ENCODE measurements at places on chromosomes 6 and 20.

- no peak for DNase-seq
These were observed 21.8 kb downstream of the HLA-E start for GRCh38 chr6:30511169-30511546.

DNA sequence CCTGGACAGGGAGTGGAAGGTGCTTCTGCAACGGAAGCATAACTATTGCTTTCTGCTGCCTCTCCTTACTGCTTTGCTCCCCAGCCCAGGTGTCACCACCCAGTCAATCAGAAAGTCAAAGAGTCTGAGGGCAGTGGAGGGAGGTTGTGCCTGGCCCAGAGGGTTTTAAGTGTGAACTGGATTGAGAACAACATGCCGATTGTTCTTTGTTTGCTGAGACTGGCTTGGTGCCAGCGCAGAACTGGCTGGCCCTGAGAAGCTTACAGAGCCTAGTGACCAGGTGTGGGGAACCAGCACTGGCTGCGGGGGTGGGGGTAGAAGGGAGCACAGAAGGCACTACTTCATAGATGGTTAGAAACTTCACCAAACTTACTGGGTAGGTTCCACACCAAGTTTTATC is 31.1 kb upstream of the ENPP4 start:
- DNase-seq, result no peak

DNA sequence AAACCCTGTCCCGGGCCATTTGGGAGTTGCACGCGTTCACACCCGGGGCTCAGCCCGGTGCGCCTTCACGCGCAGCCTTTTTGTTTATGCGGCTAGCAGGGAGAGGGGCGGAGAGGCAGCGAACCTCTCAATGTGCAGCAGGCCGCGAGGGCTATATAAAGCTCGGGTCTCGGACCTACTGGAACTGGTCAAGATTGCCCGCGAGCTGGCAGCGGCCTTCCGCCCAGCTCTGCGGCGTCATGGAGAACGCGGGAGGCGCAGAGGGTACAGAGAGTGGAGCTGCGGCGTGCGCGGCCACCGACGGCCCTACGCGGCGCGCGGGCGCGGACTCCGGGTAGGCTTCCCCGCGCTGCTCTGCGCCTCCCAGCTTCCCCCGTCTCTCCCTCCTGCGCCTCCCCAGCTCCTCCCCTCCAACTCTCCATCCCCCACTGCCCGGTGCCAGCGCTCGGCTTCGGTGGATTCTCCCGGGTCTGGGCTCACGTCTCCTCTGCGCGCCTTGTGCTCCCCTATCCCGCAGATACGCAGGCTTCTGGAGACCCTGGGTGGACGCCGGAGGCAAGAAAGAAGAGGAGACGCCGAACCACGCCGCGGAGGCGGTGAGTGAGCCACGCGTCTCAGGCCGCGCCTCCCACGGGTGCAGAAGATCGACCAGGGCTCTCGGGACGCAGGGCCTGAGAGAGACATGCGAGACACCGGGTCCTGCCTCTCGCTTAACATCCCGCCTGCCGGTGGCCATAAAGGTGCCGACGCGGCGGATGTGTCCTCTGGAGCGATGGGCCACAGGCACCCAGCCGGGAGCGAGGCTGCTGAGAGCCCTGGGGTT is at the start of gene RIPPLY2:
Gene RIPPLY2 (plus strand): TSS at position 183 of the 823 bp plus-strand sequence. CDS start 57 bp downstream, at position 240.
- peak; percentile 92 for DNase-seq

GRCh38 chr6:132683543-132683942 is 24.6 kb upstream of the TAAR1 start:
- DNase-seq, result no peak

DNA sequence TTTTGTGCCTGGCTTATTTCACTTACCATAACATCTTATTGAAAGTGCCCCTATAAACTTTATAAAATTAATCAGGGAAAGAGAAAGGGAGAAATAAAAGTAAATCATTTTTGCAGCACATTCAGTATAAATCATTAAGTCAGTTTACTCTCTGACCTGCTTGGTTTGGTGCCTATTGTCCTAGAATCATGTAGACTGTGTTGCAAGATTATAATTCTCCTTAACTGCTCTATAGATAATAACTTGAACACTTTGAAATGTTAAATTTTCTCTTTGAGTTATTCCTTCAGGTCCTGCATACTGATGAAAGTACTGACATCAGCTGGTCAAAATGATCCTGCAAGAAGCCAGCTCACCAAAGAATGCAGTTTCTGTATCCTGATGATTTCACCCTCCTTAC is 969.6 kb upstream of the GJE1 start:
- DNase-seq, result no peak

GRCh38 chr6:150638765-150639164 is 39.1 kb downstream of the PLEKHG1 start:
- DNase-seq, result no peak

DNA sequence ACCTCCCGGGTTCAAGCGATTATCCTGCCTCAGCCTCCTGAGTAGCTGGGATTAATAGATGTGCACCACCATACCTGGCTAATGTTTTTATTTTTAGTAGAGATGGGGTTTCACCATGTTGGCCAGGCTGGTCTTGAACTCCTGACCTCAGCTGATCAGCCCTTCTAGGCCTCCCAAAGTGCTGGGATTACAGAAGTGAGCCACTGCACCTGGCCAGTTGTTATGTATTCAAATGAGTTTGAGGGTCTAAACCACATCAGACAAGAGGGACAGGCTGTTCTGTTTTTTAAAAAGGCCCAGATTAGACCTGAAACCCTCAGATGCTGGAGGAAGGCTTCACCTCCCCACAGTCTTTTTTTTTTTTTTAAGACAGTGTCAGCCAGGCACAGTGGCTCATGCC is 4.1 kb upstream of the SPAG4 start:
- no peak for DNase-seq

DNA sequence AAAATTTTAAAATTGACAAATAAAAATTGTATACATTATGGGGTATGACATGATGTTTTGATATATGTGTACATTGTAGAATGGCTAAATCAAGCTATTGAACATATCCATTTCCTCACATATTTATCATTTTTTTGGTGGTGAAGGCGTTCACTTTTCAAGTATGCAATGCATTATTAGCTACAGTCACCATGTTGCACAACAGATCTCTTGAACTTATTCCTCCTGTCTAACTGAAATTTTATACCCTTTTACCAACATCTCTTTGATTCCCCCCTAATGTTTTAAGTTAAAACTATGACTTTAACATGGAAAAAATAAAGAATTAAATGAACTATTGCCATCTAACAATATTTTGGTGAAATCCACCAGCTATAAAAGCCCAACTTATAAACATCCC is 65.2 kb upstream of the UST start:
- no peak for DNase-seq

DNA sequence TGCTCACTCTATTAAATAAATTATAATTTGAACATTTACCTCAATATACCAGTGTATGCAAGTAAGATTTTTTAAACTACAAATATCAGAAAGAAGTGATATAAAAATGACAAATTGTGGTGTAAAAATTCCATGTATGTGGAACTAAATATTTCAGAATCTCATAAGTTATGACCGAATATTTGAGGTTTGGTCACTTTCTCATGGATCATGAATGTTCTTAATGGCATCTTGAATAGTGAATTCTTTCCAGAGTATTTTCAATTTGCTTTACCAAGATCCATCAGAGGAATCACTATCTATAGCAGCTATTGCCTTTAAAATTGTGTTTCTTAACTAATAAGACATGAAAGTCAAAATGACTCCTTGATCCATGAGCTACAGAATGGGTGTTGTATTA is 950.6 kb downstream of the TBC1D32 start:
- DNase-seq, result no peak

DNA sequence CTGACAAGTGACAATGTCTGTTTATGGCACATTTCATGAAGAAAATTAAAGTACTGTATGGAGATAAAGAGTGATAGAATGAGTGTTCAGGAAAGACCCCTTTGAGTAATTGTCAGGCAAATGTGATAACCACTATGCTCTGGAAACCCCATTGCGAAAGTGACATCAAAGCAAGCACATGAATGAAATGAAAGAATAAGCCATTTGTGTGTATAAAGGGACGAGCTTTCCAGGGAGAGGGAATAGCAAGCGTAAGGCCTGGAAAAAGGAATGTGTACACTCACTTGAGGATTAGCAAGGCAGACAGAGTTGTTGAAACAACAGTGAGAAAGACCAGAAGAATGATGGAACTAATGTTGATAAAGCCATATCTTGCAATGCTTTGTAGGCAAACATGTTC is 490.0 kb downstream of the GRIK2 start:
- no peak for DNase-seq

DNA sequence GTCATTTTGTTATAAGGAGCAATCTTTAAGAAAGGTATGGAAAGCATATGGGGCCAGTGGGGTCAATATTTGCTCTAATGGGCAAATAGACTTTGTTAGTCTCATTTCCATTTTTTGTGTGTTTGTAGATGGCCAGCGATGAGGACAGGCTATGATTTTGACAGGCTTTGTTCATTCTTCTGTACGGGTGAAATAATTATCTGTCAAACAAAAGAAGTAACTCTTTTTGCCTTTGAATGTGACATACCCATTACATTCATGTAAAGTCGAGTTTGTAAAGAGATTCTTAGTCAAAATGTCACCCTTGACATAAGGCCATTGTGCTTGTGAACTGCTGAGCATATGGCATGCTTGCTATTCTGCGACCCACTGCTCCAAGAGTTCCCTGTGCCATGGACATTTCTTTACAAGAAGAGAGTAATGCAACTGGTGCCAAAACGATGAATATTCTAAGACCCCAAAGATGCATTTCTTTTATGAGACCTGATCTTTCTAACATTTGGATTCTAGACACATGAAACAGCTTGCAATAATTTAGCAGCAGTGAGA is 38.2 kb upstream of the JAG1 start:
- DNase-seq, result no peak

- no peak for DNase-seq
These were observed 73.4 kb downstream of the FUT9 start for GRCh38 chr6:96089173-96089572.

DNA sequence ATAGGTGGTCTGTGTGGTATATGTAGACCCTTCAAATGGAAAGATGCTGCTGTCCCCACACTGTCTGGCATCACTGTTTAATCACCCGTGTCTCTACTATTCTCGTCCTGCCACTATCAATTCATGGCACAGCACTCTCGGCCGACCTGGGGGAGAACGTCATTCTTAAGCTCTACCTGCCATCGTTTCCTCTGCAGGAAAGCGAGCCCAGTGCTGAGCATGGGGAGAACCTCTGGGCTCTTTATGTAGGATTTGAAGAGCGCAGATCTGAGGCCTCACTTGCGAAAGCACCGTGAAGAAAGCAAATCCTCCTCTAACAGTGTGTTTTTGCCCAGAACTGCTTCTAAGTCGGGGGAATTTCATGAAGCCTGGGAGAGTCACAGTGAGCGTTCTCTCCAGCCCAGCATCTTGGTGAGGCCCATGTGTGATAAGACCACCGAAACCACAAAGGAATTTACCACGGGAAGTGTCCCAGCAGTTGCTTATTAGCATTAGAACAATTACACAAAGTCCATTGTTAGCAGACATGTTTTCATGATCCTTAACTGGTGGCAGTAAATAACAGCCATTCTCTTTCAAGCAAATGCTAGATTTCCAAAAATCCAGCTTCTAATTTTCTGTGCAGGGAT is 124.3 kb downstream of the SCML4 start:
- no peak for DNase-seq

Measured in retina (tissue), 1 donor.